ENCODE measurements at places on chromosomes 13 and 19. TPM values are rescaled to one million over a fixed set of nuclear protein-coding genes. Genes with fewer than 3 reads are reported as not detected.

Gene ARID3A
- total RNA-seq = 5.1 TPM

Gene KLK15
- not detected for total RNA-seq

Gene CATSPERD
- total RNA-seq = 0.27 TPM

Gene ADGRE3
- total RNA-seq = not detected

Gene CBLC
- 0.93 TPM for total RNA-seq

Gene NKPD1
- total RNA-seq = not detected

Gene KIR3DL2
- total RNA-seq = not detected

Gene ZFP36
- total RNA-seq = 159 TPM

Gene CYP2F1
- not detected for total RNA-seq

Measured in gastroesophageal sphincter (tissue), 4 donors.